Cortex of kidney (tissue), 1 donor: ENCODE measurements at places on chromosomes 2 and 18.

GRCh38 chr2:217851191-217852020 lies 151.4 kb downstream of the TNS1 start:
- no peak for DNase-seq

- no peak for DNase-seq
These were observed 36.2 kb downstream of the LRRFIP1 start for GRCh38 chr2:237663517-237664110.

- no peak for DNase-seq
These were observed 820.7 kb upstream of the HS6ST1 start for GRCh38 chr2:129139380-129139779.

- DNase-seq = no peak
These were observed 72.6 kb downstream of the TMEFF2 start for GRCh38 chr2:192122141-192122540.

DNA sequence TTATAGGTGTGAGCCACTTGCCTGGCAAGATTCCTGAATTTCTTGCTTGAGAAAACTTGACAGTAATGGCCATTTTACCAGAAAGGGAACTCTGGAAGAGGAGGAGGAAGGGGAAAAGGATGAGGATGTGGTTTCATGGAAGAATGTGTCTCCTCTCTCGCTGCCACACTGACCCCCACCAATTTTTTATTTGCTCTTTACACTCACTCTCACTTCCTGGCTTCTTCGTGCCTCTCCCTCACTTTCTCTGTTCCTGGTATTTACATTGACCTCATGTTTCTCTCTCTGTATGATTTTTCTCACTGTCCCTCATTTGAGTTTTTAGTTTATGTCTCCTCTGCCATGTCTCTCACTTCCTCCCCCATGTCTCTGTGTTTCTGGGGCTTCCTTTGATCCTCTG lies 134.5 kb upstream of the CAB39 start:
- DNase-seq = no peak
